ENCODE measurements at places on chromosomes 11 and 22.
A peak's percentile ranks its signal among the peaks of the same experiment; 100 is the strongest.

DNA sequence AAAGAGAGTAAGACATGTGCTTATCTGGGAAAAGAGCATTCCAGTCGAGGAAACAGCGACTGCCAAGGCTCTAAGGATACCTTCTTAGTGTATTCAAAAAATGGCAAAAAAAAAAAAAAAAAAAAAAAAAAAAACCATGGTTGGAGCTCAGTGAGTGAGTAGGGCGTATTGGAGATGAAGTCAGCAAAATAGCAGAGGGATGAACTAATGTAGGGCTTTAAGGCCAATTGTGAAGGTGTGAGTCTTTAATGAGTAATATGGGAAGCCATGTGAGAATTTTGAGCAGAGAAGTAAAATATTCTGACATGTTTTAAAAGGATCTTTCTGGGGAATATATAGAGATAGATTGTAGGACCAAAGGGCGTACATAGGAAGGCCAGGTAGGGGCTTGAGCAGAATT lies 498.6 kb upstream of the ISX start:
- DNase-seq = no peak

DNA sequence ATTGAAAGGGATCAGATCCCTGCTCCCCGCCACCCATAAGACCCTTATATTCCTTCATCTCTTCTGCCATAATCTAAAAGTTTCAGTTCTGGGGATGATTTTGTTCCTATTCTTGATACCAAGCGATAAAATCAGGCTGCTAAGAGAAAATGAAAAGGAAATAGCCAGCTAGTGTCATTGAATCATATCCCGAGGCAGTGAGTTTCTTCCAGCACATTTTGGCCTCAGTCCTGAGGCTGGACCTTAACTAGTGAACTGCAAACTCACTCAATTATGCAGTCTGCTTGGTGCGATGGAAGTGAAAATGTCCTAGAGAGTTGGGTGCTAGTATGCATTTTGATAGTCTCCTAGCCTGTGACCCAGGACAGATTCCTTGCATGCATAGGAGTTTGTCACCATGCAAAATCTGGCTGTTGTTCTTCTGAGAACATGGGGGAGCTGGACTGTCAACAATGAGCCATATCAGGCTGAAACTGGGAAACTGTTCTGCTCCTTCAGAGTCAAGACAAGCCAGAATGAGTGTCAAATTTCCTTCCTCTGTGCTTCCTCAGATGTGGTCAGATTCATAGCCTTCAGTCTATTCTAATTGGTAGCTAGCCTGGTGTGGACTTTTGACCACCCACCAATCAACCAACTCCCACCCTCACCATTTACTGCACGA lies 102.9 kb downstream of the CCDC81 start:
- no peak for DNase-seq

DNA sequence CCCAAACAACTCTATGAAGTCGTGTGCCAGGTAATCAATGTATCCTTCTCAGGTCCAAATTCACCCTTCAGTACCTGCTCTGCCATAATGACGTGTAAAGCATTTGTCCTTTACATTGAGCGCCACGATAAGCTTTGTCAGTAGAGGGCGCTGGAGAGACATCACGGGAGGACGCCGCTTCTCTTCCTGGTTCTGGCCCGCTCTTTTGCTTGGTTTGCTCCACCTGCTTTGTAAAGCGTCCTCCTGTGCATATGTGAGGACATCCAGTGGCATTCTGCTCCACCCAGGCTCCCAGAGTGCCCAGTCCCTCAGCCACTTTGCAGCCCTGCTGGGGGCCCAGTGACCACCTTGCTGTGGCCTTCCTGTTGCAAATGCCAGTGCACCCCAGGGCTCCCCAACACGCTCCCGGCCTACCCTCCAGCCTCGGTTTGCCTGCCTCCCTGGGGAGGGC lies 61.1 kb downstream of the WT1 start:
- DNase-seq = no peak

- DNase-seq = no peak
Measured at GRCh38 chr22:35399114-35399677, 744 bp upstream of the MCM5 start.

GRCh38 chr22:17920145-17920605 lies 104.2 kb downstream of the MICAL3 start:
- DNase-seq = no peak

- peak; percentile 79 for DNase-seq
Measured at GRCh38 chr22:22877523-22878210, 9.9 kb upstream of the IGLL5 start.
